ENCODE measurements at places on chromosomes 12 and 14.
A peak's percentile ranks its signal among the peaks of the same experiment; 100 is the strongest.

- DNase-seq: no peak
These were observed 26.6 kb downstream of the NT5DC3 start for GRCh38 chr12:103814436-103814835.

DNA sequence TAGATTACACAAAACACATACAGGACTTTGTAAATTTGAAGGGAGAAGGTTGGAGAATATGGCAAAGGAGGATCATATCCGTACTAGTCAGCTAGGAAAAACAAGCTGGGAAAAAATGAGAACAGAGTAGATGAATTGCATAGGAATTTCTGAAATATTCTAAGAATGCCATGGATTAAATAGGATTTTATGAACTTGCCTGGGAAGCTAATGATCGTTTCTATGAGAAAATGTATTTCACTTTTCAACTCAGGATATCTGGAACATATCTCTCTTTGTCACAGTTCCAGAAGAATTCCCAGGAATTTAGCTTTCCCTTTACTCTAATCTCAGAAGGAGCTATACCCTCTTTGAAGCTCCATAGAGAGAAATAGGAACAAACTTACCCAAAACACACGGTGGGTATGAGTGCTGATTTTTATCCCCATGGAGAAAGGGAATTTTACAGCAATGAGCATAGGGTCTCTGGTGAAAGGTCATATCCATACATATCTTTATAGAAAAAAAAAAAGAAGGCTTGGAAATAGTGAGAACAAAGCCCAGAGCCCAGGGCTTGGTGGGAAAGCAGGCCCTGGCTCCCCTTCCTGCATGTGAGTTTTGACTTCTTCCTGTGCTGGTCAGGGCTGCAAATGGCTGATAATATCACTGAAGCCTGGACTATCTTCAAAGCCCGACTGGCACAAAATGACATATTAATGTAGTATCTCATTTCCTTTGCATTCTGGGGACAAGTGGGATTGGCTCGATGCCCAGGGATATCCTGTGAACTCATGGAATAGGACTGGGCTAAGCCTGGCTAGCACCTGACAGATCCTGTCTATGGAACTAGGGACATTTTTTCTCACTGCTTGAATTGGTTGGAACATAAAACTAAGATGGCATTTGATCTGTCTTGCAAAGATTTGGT is 136.3 kb downstream of the AEBP2 start:
- DNase-seq: peak; percentile 91

DNA sequence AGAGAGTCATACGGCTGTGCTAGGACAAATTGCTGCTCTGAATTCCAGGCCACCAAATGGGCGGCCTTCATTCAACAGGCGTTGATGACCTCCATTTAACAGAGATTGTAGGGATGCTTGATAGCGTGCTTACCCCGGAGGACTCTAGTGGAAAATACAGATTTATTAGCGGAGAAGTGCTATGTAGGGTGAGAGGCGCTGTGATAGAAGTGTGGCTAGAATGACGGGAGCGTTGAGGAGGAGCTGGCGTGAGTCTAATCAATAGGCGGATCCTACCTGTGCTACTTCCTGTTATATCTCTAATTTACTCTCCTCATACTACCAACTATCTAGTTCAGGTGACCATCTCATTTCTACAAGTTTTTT is 668 bp downstream of the MRPS35 start:
- peak; percentile 43 for DNase-seq

GRCh38 chr14:26200687-26201086 is 397.1 kb downstream of the NOVA1 start:
- no peak for DNase-seq
